Skeletal muscle tissue (tissue), 5 donors: ENCODE measurements at places on chromosomes 11 and 22. TPM values are rescaled to one million over a fixed set of nuclear protein-coding genes. Genes with fewer than 3 reads are reported as not detected.

The GPR83 gene
- not detected for total RNA-seq

The CBLIF gene
- total RNA-seq = not detected

The MAJIN gene
- total RNA-seq = not detected

The KCNC1 gene
- total RNA-seq = under 0.01 TPM

The ZNF280B gene
- 1.6 TPM for total RNA-seq

The PRR5L gene
- 15.7 TPM for total RNA-seq

The MS4A3 gene
- total RNA-seq = 6.8 TPM

The SC5D gene
- 15.7 TPM for total RNA-seq

The MTA2 gene
- total RNA-seq = 63.7 TPM

The TUB gene
- total RNA-seq = 8.9 TPM

The HSPB2 gene
- 16.7 TPM for total RNA-seq

The CD3E gene
- total RNA-seq = not detected

The GLYATL2 gene
- total RNA-seq = 0.52 TPM

The SLC5A1 gene
- total RNA-seq = 2.1 TPM

The OR2AG2 gene
- not detected for total RNA-seq

The TMPRSS13 gene
- not detected for total RNA-seq

The CCDC73 gene
- not detected for total RNA-seq

The OR51I1 gene
- total RNA-seq = 0.52 TPM

The NDUFV1 gene
- total RNA-seq = 178 TPM

The CHRM1 gene
- not detected for total RNA-seq

The TEX54 gene
- total RNA-seq = not detected

The EHF gene
- not detected for total RNA-seq

The TMA7B gene
- total RNA-seq = 0.52 TPM

The MMP13 gene
- total RNA-seq = not detected

The OR8G1 gene
- total RNA-seq = under 0.01 TPM

The NXPE1 gene
- not detected for total RNA-seq

The YPEL1 gene
- total RNA-seq = 20.4 TPM

The IGF2 gene
- total RNA-seq = 711 TPM

The KCNJ1 gene
- not detected for total RNA-seq

The PNPLA3 gene
- 3.7 TPM for total RNA-seq

The TRIM6 gene
- total RNA-seq = 1.6 TPM

The MPPED2 gene
- total RNA-seq = 15.7 TPM

The OR2AG1 gene
- not detected for total RNA-seq

The KRTAP5-10 gene
- total RNA-seq = not detected

The PATE4 gene
- total RNA-seq = not detected

The SPI1 gene
- 2.6 TPM for total RNA-seq

The RFPL2 gene
- total RNA-seq = not detected

The MYOD1 gene
- total RNA-seq = 22.4 TPM

The DAGLA gene
- 1.0 TPM for total RNA-seq

The SULT4A1 gene
- under 0.01 TPM for total RNA-seq

The PLEKHA7 gene
- total RNA-seq = 5.2 TPM

The VSTM5 gene
- not detected for total RNA-seq

The PKNOX2 gene
- 6.8 TPM for total RNA-seq

The MIAT gene
- 0.52 TPM for total RNA-seq

The DGAT2 gene
- 19.3 TPM for total RNA-seq

The DERL3 gene
- total RNA-seq = 1.0 TPM

The ALDH3B2 gene
- not detected for total RNA-seq

The CYTH4 gene
- total RNA-seq = 12.0 TPM

The AMOTL1 gene
- 79.3 TPM for total RNA-seq

The DLG2 gene
- 18.3 TPM for total RNA-seq

The CHADL gene
- total RNA-seq = 2.1 TPM

The NOX4 gene
- 5.2 TPM for total RNA-seq

The OR4C6 gene
- not detected for total RNA-seq

The CSNK1E gene
- 71.0 TPM for total RNA-seq

The RAPSN gene
- 44.9 TPM for total RNA-seq

The HEPN1 gene
- total RNA-seq = not detected

The POU2AF2 gene
- not detected for total RNA-seq

The NEFH gene
- 0.52 TPM for total RNA-seq

The ALDH3B1 gene
- 2.6 TPM for total RNA-seq

The P2RY2 gene
- total RNA-seq = 1.0 TPM
